Stimulated activated CD4-positive, alpha-beta T cell treated with anti-CD3 and anti-CD28 coated beads, Interleukin-15, amount 100 ng/mL, for 1 hour (primary cell): ENCODE measurements at places on chromosomes 12 and 14.

DNA sequence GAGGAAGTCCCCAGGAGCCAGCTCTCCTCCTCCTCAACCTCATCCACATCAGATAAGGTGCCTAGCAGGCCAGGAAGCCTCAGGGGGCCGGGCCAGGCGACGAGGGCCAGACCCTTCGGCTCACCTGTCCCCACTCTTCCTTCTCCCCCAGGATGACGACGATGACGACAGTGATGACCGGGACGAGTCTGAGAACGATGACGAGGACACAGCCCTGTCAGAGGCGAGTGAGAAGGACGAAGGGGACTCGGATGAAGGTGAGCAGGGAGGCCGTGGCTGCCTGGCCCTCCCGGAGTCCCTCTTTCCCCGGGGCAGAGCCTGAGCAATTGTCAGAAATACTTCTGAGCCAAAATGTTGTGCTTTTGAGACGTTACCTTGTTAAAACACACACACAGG, 13.8 kb downstream of the SETD1B start:
- DNase-seq, result no peak

DNA sequence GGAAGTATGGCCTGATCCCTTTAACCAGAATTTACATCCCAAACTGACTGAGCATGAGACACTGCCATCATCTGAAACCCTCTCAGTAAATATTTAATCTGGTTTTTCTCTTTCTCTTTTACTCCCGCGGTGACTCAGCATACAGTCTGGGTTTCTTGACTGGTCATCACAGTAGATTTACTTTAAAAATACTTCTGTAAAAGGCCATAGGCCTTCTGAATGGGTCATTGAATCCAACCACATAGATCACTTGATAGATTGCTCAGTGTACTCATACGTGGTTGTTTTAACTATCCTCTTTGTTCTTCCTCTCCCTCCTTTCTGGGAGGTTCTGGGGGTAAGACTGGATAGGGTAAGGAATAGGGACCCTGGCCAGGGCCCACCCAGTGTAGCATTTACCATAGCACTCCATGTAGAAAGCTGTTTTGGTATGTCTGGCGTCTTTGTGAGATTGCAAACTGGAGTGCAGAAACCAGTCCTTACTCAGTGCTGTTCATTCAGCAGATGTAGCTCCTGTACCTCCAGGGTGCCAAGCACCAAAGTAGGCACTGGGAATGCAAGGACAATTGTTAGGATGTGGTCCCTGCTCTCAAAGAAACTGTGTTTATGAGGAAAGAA, 165.7 kb downstream of the SRGAP1 start:
- no peak for DNase-seq

- no peak for DNase-seq
Observed at GRCh38 chr12:2451025-2451424, 343.7 kb upstream of the FKBP4 start.

GRCh38 chr14:74160763-74161162, 76.0 kb downstream of the LIN52 start:
- DNase-seq, result no peak

GRCh38 chr14:61212546-61212945, 68.6 kb downstream of the TMEM30B start:
- DNase-seq, result no peak

DNA sequence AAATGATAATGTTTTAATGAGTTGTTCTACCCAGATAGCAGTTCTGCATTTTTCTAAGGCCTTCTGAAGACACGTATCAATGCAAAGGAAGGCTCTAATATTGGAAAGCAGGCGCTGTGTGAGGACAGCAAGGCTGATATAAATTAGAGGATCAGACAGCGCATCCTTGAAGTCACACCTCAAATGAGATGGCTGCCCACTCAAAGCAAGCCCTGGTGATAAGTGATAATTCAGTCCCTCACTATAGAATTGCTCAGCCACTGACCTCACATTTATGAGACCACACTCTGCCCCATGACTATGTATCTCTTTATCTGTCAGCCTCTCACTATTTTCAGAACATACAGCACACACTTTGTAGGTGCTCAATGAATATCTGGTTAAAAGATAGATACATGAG, 62.4 kb downstream of the ARMH4 start:
- DNase-seq, result no peak

GRCh38 chr12:47774663-47775062, 1.6 kb downstream of the SLC48A1 start:
- DNase-seq, result no peak

GRCh38 chr14:63852817-63853731, at the start of gene SYNE2:
Gene SYNE2, plus strand, starts transcription at chr14:63853004. Its CDS starts 56,145 bp downstream, at chr14:63909149.
- DNase-seq, result peak; percentile 78

DNA sequence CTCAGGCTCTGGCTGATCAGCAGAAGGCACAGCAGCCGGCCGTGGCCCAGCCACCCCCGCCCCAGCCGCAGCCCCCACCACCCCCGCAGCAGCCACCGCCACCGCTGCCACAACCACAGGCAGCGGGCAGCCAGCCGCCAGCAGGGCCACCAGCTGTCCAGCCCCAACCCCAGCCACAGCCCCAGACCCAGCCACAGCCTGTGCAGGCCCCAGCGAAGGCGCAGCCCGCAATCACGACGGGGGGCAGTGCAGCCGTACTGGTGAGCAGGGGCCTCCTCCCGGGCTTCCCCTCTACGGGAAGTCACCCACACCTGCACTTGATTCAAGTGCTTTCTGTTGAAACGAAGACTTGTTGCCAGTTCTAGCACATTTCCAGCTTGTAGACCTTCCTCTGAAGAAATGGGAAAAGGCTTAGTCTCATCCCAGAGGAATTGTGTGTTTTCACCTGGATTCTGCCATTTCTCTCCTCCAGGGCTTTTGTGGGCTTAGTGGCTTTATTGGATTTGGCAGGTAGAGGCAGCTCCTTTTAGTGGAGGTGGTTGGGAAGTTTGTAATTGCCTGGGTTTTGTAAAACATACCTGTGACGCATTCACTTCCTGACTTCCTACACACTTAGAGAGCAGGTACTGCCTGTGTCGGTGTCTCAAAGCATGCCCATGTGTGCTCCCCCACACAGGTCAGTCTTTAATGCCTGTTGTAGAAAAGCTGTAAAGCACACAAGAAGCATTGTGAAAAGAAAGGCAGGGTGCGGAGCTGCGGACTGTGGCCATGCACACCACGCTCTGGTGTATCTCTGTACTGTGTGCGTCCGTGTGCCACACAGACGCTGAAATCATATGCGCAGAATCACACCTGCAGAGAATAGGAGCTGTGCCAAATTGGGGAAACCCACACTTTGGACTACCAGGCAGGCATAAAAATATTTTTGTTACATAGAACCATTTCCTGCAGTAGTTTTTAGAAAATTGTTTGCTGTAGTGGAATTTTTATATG, 90.5 kb downstream of the DDX51 start:
- DNase-seq, result no peak

DNA sequence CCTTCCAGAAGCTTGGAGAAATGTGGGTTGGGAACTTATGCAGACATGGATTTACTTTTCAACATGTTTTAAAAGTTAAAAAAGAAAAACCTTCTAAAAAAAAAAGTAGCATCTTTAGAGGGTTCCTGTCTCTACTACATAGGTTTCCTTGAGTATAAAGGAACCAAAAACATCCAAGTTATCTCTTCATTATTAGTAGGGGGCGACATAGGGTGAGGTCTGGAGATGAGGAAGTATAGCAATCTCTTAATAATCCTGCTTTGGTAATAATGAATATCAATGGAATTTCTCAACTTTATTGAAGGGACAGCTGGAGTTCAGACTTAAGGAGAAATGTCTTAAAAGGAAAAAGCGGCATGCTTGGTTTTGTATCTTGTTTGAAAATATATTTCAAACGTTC, 6.5 kb upstream of the PLXNC1 start:
- no peak for DNase-seq

DNA sequence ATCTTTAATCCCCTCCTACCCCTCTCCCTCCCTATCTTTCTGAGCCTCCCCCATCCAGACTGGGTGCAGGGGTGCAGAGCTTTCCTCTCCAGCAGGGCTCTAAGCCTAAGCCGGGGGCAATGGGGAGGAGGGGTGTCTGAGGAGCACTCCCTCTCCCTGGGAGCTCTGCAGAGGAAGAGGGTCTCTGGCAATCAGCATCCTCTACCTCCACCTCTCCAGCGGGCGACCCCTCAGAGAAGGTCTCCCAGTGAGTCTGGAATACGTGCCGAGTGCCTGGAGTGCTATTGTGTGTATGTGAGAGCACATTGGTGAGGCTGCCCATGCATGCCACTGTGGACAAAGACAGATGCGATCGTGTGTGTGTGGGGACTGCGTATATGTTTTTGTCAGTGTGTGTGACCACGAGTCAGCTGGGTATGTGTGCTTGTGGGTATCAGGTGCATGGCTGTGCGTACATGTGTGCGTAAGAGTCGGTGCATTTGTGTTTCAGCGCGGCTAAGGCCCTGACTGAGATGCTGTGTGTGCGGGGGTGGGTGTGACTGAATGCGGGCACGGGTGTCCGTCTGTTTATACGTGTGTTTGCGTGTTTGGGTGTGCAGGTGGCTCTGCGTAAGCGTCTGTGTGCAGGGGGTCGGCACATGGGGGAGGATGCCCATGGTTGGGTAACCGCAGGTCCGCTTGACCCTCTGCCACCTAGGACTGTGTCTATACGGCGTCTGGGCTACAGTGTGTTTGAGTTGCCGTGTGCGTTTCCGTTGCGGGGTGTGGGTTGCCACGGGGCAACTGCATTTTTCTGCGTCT, 905 bp upstream of the DLK1 start:
- DNase-seq, result no peak

DNA sequence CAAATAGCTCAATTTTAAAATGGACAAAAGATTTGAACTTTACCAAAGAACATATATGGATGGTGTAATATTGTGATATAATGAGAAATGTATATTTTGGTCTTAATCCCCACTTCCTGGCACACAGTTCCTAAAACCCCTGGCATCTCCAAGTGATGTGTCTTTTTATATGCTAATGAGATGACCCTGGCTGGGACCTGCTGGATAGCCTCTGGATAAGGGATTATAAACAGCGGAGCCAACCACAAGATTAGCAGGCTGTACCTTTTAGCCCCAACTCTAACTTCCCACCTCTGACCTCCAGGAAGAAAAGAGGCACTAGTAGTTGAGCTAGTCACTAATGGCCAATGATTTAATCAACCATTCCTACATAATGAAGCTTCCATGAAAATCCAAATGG, 130.0 kb downstream of the DPF3 start:
- no peak for DNase-seq

DNA sequence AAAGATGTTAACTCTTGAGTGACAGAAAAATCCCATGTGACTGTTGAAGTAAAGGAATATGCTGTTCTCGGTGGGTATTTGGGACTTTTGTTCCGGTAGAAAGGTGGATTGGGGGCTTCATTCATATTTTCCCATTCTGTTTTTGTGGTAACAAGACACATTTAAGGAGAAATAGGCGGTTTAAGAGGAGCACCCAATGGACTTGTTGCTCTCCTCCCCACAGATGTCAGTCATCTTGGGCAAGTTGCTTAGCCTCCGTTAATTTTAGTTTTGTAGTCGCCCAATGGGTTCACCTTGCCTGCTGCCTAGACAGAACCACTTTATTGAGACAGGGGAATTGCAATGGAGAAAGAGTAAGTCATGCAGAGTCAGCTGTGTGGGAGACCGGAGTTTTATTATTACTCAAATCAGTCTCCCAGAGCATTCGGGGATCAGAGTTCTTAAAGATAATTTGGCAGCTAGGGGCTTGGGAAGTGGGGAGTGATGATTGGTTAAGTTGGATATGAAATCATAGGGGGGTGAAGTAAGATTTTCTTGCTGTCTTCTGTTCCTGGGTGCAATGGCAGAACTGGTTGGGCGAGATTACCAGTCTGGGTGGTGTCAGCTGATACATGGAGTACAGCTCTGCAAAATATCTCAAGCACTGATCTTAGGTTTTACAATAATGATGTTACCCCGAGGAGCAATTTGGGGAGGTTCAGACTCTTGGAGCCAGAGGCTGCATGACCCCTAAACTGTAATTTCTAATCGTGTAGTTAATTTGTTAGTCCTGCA, 50.3 kb downstream of the SLC38A1 start:
- no peak for DNase-seq

DNA sequence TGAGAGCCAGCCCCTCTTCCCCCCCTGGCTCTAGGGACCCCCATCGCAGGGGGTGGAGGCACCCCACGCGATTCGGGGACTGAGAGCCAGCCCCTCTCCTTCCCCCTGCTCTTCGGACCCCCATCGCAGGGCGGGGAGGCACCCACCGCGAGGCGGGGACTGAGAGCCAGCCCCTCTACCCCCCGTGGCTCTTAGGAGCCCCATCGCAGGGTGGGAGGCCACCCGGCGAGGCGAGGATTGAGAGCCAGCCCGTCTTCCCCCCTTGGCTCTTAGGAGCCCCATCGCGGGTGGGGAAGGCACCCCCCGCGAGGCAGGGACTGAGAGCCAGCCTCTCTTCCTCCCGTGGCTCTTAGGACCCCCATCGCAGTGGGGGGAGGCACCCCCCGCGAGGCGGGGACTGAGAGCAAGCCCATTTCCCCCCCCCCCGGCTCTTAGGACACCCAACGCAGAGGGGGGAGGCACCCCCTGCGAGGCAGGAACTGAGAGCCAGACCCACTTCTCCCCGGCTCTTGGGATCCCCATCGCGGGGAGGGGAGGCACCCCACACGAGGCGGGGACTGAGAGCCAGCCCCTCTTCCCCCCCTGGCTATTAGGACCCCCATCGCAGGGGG, 45.6 kb downstream of the DDX11 start:
- DNase-seq, result no peak

DNA sequence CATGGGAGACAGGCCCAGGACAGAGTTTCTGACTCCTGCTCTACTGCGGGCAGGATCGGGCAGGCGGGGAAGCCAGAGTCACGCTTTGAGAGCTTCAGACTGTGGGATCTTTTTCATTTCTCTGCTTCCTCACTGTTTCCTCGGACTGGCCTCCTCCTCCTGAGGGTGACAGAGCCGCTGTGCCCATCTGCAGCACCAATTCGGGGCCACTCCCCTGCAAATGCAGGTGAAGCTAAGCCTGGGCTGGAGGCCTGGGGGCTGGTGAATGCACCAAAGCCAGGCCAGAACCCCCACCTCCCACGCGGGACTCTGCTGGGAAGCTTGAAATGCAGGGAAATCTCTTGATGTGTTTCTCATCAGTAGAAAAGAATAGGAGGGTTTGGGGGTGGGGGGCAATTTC, 77.5 kb downstream of the FOXN3 start:
- no peak for DNase-seq

GRCh38 chr12:43836475-43836989, 651 bp downstream of the TMEM117 start:
- no peak for DNase-seq

- DNase-seq, result no peak
Observed at GRCh38 chr12:47981496-47982260, 18.3 kb downstream of the TMEM106C start.

DNA sequence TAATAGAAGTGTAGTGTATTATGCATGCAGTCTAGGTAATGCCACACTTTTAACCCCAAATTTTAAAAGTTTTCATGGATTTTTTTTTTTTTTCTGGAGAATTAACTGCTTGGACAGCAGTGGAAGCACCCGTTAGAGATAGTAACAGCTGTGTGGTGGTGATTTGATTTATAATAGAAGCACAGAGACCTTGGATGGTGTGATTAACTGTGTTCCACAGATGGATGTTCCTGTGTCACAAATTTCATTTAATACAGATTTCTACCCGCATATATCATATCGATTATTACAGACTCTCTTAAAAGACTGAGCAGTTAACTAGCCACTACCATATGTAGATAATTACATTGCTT, 47.0 kb downstream of the IFT81 start:
- DNase-seq, result no peak
